ENCODE measurements at places on chromosomes 1 and 21. TPM values are rescaled to one million over a fixed set of nuclear protein-coding genes. Genes with fewer than 3 reads are reported as not detected.

- no peak for DNase-seq
Measured at GRCh38 chr1:150749720-150750311, 15.8 kb downstream of the CTSS start.

- DNase-seq: no peak
Measured at GRCh38 chr21:25025596-25025995, 581.7 kb downstream of the MRPL39 start.

GRCh38 chr1:201597551-201598230 lies 58.8 kb downstream of the NAV1 start:
- DNase-seq: no peak

DNA sequence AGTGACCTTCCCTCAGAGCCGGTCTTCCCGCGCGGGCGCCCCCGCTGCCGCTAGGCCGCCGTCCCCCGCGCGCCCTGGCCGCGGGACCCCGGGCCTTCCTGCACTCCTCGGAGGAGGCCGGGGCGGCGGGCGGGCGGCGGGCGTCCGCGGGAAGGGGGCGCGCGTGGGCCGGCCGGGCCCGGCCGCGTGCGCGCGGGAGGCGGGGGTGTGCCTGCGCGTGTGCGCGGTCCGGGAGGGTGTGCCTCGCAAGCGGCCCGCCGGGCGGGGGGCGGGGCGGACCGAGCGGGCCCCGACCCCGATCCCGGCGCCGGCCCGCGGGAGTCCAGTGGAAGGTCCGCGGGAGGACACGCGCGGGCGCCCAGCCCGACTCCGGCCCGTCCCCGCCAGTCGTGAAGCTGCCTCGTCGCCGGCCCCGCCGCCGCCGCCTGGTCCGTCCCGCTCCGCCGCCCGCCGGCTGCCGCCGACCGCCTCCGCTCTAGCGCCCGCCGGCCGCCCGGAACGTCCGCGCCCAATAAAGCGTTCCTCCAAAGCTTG lies 438 bp downstream of the MRPS6 start:
- DNase-seq: no peak

- no peak for DNase-seq
Measured at GRCh38 chr1:155029513-155030242, 3.9 kb downstream of the DCST2 start.

DNA sequence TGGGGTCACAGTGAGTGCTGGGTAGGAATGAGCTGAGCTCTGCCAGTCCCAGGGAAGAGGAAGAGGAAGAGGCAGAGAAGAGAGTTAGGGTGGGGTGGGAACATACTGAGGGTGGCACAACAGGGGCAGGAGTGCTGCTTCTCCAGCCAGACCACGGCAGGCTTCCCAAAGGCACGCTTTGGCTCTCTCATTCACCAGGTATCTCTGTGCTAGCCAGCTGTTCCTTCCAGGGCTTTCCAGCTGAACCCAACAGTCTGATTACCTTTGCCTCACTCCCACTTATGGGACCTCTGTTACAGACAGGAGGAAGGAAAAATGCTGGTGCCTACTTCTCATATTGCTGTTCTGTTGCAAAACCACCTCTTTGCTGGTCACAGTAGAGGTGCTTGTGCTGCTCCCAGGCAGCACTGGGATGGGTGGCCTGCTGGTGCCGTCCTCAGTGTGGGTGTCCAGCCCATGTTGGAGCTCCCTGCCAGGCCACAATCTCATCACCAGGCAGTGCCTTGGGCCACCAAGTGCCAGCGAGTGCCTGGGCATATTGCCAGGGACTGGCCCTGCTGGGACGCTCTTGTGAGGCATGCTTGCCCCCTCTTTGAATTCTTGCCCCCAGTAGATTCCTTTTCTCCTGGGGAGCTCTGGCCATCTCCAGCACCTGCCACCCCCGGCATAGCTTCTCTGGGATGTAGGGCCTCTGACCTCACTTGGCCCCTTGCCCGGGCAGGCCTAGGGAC lies 2.1 kb downstream of the ADORA1 start:
- DNase-seq: no peak

GRCh38 chr21:23936224-23936623 lies 1671.1 kb downstream of the MRPL39 start:
- DNase-seq: no peak

KCND3 gene
- total RNA-seq: 12.3 TPM

ATF3 gene
- 10.7 TPM for total RNA-seq

SLC2A5 gene
- 3.9 TPM for total RNA-seq

TSPAN1 gene
- 3.1 TPM for total RNA-seq

SPRR2F gene
- total RNA-seq: not detected
